ENCODE measurements at places on chromosomes 13 and 19.

DNA sequence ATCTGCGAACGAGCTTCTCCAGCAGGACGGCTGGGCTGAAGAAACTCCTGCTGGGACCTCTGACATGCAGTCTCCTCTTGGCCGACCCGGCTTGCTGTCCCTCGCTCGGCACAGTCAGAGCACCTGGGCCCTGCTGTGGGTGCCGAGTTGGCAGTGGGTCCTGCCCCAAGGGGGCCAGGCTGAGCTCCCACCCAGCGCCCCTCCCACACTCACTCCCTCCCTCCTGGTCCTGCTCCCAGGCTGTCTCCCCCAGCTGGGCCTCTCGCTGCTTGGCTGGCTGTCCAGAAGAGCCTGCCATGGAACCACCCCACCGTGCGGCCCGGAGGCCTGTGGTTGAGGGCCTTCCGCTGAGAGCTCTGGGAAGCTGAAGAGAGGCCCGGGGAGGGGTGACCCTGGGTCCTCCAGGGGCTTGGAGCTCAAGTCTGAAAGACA, 6.0 kb downstream of the AKT2 start:
- DNase-seq = peak; percentile 75

DNA sequence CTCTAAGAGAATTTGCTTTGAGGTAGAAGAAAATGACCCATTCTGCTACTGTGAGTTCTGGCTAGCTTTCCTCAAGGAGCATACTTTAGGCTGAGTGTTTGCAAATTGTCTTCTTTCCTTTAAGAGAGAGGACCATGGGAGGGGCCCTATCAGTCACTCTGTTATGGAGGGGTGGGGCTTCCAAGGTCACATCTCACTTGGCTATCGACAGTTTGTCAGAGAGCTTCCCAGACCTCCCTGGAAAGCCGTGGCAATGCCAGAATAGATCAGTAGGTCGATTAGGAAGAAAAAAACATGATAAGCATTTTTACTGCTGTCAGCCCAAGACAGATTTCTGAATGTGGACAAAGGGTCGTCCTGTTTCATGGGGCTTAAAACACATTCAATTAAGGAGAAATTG, 93.3 kb downstream of the OXGR1 start:
- DNase-seq = no peak

DNA sequence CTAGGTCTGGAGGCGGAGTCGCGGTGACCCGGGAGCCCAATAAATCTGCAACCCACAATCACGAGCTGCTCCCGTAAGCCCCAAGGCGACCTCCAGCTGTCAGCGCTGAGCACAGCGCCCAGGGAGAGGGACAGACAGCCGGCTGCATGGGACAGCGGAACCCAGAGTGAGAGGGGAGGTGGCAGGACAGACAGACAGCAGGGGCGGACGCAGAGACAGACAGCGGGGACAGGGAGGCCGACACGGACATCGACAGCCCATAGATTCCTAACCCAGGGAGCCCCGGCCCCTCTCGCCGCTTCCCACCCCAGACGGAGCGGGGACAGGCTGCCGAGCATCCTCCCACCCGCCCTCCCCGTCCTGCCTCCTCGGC, at the start of gene SLC5A5:
Gene SLC5A5 (plus strand): TSS at position 68 of the 373 bp plus-strand sequence. CDS start 375 bp downstream, outside the sequence.
- DNase-seq = no peak

DNA sequence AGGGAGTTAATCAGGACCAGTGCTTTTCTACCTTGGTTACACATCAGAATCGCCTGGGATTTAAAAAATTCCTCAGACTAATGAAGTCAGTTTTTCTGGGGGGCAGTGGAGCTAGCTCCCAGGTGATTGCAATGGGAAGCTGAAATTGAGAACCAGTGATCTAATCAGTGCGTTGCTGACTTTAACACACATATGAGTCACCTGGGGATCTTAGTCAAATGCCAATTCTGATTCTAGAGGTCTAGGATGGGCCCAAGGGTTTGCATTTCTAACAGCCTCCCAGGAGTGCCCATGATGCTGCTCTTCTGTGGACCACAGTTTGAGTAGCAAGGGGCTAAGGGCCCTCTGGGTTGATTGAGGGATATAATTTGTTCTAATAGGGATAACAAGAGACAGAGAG, 54.5 kb downstream of the KL start:
- DNase-seq = no peak

GRCh38 chr19:33468361-33469170, 53.0 kb downstream of the PEPD start:
- no peak for DNase-seq

DNA sequence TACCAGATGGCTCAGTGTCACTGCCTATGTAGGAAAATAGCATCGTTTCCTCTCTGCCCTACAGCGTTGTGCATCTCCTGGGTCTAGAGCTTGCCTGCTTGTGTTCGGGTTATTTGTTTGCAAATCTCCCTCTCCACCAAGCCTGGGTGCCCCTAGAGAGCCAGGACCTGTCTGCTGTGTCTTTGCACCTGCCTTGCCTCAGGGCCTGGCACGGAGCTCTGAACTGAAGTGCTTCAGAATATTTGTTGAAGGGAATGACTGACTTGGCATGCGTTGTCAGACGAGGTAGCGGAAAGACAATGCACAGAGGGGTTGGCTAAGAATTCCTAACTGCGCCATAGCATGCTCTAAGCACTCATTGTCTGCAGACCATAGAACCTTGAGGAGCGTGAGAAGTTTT, 263.4 kb downstream of the FGF9 start:
- DNase-seq = no peak

DNA sequence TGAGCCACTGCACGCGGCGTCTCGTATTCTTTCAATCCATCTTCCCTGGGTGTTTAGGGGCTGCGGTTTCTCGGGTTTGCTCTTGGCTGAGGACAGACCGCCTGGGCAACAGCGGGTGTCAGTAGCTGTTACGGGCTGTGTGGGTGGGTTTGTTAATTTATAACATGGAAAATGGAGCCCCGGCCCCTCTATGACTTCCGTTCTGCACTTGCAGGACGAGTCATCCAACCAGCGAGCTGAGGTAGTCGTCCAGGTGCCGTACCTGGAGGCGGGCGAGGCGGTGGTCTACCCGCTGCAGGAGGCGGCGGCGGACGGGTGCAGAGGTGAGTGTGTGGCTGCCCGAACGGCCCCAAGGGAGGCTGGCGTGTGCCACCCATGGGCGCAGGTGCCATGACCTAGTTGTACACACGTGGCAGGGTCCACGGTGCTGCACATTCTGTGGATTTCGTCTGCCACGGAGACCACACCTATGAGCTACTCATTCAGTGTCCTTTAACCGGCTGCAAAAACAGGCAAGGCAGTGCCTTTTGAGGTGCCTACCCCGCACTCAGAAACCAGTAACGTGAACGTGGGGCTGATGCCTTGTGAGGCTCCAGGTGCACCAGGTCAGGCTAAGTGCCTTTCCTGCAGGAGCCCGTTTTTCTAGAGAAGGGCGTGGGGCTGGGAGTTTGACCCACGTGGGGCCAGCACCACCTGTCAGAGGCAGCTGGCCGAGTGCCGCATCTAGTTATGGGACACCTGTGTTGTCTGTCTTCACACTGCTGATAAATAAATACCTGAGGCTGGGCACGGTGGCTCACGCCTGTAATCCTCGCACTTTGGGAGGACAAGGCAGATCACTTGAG, 10.9 kb downstream of the POLR2E start:
- no peak for DNase-seq

DNA sequence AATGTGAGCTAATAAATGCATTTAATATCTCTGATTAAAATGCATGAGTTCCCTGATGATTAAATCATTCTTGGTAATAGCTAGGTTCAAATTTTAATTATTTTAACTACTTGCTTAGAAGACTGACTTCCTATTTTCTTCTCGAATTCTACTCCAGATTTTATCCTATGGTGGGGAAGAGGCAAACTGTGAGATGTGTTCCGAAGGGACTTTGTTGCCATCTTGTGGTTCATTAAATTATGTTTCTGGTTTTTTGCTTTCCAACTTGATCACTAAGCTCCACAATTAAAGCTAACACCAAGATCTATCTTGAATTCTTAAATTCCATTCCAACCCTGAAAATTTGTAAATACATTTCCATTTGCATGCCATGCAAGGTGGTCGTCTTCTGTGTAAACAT, 538.4 kb upstream of the PCDH20 start:
- DNase-seq = peak; percentile 49

- no peak for DNase-seq
Measured at GRCh38 chr19:5624741-5625278, 1.9 kb downstream of the SAFB start.

DNA sequence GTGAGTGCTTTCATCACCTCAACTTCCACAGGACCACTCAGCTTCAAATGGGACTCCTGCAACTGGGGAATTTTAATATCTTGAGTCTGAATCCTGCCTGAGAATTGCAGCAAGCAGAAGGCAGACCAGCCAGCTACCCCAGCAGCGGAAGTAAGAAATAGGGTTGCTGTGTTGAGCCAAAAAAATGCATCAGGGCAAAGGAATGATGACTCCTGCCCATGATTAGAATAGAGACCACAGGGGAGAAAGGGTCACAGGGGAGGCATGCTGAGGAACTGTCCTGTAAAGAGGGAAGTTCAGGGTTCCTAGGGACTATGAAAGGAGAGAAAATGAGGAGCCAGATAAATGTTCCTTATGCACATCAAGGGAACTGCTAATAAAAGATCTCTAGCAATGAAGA, 370.2 kb downstream of the KCTD12 start:
- DNase-seq = peak; percentile 76

- DNase-seq = peak; percentile 51
Measured at GRCh38 chr19:39223703-39224279, 19.7 kb upstream of the SYCN start.

DNA sequence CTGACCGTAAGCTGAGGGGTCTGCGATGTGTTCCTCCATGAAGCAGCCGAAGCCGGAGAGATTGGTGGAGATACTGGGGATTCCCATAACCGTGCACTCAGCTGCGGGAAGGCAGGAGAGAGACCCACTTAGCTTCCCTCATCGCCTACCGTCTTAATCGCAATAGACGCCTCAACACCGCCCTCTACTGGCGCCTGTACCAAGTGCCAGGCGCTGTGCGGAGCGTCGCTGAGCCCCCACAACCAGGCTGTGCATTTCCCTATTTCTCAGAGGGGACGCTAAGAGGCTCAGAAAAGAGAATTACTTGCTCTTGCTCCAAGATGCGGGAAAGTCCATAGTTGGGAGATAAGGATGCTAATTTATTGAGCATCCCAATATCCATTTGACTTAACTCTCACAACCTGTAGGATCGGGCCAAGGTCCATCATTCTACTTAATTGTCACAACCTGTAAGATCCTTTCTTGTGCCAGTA, 5.8 kb downstream of the FTL start:
- peak; percentile 85 for DNase-seq

DNA sequence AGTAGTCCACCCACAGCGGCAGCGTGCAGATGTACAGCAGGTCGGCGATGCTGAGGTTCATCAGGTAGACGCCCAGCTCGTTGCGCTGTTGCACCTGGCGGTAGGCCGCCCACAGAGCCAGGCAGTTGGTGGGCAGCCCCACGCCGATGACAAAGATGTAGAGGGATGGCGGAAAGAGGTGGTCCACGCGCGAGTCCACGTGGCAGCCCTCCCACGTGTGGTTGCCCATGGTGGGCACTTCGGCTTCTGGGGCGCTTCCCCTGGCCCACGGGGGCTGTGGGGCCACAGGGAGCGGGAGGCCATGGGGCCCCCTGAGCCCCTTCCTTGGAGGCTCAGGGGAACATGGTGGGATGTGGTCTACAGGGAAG, 7.0 kb upstream of the OPA3 start:
- no peak for DNase-seq

DNA sequence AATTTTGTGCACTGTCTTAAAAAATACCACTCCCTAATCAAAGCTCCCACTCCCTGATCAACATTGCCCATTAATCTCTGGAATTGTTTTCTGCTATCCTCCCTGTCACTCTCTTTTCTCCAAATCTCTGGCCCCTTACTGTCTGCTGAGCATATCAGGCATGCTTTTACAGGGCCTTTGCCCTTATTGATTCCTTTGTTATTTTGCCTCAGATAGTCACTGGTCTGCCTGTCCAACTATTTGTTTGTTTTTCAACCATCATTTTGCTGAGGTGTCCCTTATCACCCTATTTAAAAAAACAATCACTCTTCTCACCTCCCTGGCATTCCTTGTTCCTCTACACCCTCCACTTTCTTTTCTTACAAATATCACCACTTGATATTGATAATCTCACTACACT, 153.0 kb downstream of the PCDH9 start:
- no peak for DNase-seq

DNA sequence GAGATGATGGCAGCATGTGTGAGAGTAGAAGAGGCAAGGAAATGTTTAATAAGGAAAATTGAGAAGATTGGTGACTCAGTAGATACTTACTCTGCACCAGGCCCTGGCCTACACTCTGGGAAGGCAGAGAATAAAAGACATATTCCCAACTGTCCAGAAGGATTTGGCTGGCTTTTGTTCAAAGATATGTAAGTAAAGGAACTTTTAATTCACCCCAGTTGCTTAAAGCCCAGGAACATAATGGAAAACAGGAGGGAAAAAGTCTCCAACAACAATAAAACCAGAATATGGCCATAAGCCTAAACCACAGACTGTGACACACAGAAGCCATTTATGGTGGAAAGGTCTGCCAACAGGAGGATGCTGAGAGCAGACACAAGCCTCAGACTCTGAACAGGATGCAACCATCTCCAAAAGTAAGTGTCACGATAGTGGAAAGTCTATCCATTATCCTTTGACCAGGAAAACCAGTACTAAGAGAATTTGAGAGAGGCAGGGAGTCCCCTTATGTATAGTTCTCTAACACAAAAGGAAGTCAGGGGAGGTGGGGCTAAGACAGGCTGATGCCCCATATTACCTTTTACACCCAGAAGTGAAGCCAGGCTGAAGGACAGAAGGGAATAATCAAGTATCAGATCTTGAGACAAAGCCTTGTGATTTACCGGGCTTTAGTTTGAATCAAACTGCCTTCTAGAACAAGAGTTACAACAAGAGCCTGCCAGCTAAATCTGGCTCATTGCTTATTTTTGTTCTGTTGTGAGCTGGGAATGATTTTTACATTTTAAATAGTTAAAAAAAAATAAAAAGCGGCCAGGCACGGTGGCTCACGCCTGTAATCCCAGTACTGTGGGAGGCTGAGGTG, 169.5 kb upstream of the STARD13 start:
- peak; percentile 14 for DNase-seq

DNA sequence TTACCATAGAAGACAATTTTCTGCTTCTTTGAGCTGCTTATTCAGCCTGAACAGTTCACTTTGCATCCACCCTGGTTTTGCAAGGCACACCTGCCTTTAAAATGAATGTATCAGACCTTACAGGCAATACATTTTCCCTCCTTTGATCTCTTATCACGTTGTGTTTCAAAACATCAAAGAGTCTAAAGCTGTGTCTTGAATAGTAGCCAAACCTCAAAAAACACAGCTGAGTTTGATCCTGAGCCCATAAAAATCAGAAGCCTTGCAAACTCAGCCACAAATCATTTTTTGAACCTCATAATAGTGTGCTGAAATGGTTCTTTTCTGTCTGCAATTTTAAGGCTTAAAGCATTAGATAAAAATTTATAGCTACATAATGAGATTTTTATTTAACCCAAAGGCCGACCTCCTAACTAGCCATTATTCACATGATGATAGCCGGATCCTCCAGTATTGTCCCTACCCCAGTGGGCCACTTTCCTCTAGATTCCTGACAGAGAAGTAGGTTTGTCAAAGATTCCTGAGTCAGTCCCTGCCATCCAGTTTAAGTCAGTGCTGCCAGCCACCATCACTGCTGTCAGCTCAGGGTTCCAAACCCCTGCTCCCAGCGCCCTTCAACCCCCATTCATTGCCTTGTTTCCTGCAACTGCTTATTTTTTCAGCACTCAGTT, 71.8 kb downstream of the CAB39L start:
- no peak for DNase-seq

- DNase-seq = no peak
Measured at GRCh38 chr13:29624997-29625396, 29.5 kb upstream of the SLC7A1 start.

All from fibroblast of pulmonary artery (primary cell).